ENCODE measurements at places on chromosomes 11 and 22.

- DNase-seq: no peak
Observed at GRCh38 chr22:23070418-23071229, at the start of gene GNAZ. Gene GNAZ (plus strand): TSS chr22:23070519. CDS start chr22:23095696, 25,177 bp downstream.

DNA sequence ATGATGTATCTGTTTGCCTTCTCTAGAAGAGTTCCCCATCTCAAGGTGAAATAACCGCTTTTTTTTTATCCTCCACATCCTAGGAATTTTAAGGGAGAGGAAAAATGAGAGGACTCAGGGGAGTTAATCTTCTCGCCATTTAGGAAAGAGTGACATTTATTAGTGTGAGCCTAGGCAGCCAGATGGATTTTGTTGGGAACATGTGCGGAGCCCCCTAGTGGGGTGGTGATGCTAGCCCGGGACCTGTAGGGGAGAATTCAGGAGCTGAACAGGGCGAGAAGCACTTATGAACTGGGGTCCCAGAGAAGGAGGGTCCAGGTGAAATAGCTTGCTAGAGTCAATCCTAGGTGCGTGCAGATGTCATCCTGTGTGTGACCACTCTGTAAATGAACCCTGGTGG, 10.7 kb downstream of the IL17RA start:
- DNase-seq: no peak

DNA sequence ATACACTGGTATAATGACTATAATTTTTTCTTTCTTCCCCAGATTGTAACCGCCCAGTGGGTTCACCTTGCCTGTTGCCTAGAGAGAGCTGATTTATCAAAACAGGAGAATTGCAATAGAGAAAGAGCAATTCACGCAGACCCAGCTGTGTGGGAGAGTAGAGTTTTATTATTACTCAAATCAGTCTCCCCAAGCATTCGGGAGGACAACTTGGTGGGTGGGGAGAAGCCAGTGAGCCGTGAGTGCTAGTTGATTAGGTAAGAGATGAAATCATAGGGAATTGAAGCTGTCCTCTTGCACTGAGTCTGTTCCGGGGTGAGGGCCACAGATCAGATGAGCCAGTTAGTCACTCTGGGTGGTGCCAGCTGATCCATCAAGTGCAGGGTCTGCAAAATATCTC, 73.2 kb downstream of the SLC35F2 start:
- DNase-seq: no peak

- no peak for DNase-seq
Observed at GRCh38 chr11:8288824-8289491, 25.3 kb upstream of the LMO1 start.

DNA sequence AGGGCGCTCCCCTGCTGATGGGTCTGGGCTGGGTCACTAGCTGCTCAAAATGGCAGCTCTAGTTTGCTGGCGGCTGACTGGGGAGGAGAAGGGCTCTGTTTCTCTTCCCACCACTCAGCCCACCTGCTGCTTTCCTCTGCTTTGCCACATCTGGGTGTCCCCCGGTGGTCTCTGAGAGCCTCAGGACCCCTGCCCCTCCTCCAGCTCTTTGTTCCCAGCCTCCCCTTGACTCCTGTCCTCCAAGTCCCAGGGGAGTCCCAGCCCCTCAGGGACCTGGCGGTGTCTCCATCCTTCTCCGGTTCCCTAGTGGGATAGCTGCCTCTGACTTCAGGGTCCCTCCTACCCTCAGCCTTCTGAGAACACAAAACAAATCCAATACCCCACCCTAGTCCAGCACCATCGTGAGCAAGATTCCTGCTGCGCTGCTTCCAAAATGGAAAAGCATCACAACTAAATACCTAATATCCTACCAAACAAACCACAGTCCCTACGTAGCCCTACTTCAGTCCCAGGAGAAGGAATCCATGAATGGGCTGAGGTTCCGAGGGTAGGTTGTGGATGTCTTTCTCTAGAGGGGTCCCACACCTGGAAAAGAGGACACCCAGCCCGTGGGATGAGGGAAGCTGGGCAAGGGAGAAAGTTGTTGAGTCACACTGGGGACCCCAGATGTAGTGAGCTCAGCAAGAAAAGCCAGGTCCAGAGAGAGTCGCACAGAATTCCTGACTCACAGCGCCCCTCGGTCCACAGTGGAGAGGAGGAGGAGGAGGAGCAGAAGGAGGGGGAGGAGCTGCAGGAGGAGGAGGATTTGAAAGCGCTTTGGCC, 45.0 kb upstream of the NNMT start:
- no peak for DNase-seq

GRCh38 chr11:8544807-8545206, 49.2 kb downstream of the STK33 start:
- DNase-seq: no peak

DNA sequence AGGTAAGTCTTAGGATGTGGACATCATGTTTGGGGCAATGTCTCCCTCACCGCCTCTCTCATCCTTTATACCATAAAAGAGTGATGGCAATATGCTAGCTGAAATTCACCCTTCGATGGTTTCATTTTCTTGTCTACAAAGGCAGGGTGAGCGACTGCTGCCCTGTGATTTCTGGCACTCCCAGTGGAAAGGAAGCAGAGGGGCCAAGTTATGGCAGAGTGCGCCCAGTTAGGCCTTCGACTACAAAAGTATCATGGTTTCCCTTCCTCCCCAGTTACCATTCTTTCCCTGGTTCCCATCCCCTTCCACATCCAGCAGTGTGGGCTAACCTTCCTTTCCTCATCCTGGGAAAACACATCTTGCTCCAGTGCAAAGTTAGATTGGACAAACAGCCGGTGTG, 43.8 kb downstream of the SNX19 start:
- DNase-seq: no peak

DNA sequence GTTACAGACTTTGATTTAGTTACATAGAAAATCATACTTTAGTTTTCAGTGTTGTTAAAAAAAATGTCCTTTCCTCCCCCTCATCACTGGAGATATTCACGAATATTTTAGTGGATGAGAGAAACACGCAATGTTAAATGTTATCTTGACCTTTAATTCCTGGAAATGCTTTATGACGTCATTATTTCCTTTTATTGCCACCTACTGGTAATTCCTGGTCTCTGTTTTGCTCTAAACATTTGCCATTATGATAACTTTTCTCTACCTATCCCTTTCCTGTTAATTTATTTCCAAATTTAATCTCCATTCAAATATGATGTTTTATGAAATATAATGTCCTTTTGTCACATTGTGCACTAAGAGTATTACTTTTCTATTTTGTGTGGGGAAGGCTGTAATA, 770.6 kb downstream of the FAM181B start:
- no peak for DNase-seq

GRCh38 chr11:61805146-61805545, 11.7 kb downstream of the FADS1 start:
- DNase-seq: no peak

DNA sequence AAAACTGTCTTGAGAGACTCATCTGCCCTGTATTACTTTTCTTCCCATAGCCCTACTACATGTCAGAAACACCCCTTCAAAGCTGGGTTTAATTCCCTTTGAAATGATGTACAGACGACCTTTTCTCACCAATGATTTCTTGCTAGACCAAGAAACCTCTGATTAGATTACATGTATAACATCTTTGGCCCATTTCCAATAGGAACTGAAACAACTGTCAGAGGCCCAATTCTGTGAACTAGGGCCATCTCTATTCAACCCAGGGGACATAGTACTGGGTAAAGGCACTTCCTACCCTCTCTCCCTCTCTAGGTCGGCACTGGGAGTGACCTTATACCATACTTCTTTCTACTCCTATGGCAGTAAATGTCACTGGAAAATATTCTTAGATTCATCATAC, 19.4 kb downstream of the NPAT start:
- DNase-seq: no peak

DNA sequence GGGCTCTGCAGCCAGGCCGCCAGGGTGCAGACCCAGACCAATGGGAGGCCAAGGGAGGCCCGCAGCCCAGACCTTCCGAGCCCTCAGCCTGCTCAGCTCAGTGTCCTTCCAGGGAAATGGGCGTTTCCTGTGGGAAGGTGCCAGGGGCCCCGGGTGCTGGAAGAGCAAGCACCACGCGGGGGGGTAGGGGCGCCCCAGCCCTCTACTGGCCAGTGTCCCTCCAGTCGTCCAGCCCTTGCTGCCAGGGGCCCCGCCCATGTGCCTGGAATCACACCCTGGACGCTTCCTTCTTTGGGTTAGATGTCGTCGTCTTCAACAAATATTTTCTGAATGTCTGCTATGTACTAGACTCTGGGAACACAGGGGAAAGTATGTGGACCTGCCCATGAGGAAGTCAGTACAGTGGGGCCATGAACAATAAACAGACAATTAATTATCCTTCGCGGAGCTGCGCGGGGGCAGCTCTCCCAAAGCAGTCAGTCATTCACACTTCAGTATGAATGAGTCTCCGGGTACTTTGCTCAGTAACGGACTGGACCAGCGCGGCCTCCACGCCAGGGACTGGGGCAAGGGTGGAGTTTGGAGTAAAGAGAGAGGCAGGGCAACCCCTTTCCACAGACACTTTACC, 60.2 kb downstream of the CDKN1C start:
- DNase-seq: no peak

DNA sequence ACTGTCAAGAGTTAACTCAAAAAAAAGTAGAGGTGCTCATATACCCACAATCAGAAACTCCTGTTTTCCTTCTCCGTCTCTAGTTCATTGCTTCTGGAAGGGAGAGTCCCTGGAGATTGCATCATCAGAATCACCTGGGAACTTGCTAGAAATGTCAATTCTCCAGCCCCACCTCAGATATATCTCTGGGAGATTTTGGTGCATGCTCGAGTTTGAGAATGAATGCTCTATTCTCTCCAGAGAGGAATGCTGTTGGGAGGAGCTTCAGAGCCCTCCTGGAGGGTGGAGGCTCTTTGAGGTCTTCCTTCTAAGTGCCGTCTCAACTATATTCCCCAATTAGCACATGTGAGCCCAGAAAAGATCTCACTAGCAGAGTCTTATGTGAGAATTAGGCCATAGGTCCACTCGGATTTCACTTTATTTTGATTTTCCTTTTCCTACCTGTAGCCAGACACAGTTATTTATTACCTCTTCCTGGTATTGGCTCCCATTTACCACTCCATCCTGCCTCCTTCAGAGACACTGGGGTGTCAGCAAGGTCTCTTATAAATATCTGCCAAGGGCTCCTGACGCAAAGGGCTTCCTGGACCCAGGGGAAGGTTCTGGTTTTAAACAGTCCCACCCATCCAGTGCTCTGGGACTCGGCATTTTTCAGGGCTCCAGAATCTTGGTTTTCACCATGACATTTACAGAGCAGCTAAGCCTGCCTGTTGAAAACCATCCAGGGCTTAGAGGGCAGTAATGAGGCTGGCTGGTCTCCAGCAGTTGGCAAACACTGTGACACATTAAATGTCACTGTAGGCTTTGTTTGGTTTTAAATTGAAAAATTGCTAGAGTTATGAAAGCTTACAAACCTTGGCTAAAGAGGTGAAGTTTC, 136.2 kb downstream of the CD44 start:
- no peak for DNase-seq

DNA sequence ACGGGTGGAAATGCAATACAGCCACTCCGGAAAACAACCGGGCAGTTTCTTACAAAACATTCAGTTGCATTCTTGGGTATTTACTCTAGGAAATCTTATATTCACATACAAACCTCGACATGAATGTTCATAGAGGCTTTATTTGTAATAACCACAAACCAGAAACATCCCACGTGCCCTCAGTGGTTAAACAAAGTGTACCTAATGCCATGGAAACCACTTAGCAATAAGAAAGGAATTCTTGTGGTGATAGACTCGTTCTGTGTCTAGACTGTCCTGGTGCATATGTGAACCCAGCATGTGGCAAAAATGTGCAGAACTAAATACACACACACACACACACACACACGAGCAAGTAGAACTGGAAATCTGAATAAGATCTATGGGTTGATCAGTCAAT, 1073.3 kb downstream of the TBC1D22A start:
- DNase-seq: no peak

- DNase-seq: no peak
Observed at GRCh38 chr11:113147249-113147648, 167.1 kb upstream of the TTC12 start.

DNA sequence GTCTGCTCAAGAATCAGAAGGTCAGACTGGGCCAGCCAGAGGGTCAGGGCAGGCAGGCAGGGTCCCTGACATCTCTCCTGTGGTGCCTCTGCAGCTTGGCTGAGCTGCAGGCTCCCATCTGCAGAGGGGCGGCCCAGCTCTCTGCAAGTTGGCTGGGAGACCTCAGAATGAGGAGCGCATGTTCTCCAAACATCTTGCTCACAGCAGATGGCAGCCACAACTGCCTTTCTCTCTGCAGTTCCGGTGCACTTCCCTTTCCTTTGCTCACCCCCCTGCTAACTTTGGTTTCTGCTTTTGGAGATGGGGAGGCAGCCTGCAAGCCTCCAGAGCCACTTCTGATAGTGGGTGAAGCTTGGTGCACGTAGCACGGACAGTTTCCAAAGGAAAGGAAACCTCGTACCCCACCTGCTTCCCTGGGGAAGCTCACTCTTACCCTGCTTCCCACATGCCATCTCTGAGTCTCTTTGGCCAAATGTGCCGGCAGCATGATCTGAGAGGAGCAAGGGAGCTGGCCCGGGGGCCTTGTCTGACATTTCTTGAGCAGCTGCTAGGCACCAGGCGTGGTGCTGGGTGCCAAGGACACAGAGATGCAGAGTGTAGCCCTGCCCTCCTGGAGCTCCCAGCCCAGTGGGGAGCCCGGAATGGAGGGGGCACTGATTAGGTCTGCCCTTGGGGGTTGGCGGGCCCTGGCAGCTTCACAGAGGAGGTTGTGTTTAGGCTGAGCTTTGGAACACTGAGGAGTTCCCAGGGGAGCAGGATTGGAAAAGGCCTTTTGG, 18.2 kb downstream of the DAGLA start:
- DNase-seq: no peak

- no peak for DNase-seq
Observed at GRCh38 chr11:108084811-108085210, 36.6 kb upstream of the ACAT1 start.

- DNase-seq: no peak
Observed at GRCh38 chr22:35328472-35328885, 28.8 kb downstream of the TOM1 start.

GRCh38 chr11:82458761-82459160, 274.9 kb downstream of the FAM181B start:
- DNase-seq: no peak

All from T-cell (primary cell).